ENCODE measurements at places on chromosomes 3 and 15.

- DNase-seq: no peak
Measured at GRCh38 chr15:27864086-27864485, 235.0 kb downstream of the OCA2 start.

DNA sequence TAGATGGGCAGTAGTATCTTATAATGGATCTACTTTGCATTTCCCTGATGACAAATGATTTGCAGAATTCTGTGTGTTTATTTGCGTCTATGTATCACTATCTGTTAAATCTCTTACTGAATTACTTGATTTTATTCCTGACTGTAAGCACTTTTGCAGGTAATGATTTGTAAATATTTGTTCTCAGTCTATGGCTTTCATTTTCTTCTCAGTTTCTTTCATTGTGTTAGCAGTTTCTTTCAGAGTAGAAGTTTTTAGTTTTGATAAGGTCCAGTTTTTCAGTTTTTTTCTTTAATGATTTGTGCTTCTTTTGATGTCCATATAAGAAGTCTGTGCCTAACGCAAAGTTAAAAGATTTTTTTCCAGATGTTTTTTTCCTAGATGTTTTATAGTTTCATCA lies 12.9 kb downstream of the SLC25A36 start:
- DNase-seq: no peak

GRCh38 chr3:138359148-138359918 lies 11.0 kb downstream of the MRAS start:
- DNase-seq: no peak

- DNase-seq: no peak
Measured at GRCh38 chr15:83904107-83905040, 250.5 kb downstream of the ADAMTSL3 start.

DNA sequence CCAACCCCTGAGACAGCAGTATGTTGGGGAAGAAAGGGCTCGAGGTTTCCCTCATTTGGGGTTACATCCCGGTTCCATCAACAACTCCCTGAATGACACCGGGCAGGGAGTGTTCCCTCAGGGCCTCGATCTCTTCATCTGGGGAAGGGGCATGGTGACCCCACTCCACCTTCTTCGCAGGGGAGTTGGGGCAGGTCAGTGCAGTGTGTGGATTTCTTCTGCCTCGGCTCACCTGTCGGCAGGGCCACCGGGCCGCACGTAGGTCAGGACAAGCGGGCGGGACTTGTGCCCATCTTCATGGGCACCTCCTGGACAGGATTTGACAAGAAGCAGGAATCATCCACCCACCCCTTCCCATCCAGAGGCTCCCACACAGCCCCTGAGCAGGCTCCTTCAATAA lies 17.4 kb downstream of the GRIP2 start:
- no peak for DNase-seq

DNA sequence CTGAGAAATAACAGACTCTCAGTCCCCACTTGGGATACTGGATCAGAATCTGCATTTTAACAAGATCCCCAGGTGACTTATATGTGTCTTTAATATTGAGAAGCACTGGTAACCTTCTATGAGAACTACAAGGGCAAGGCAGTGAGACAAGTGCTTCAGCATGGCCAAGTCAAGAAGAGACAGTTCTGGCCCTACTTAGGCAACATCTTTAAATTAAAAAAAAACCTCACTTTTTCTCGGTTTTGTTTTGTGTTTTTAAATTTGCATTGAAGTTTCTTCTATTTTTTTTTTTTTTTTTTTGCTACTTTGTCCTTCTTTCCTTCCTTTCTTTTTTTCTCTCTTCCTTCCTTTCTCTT lies 42.5 kb upstream of the SPTSSB start:
- DNase-seq: no peak

- DNase-seq: no peak
Measured at GRCh38 chr3:37347941-37348340, 173.6 kb upstream of the LRRFIP2 start.

GRCh38 chr3:62289922-62290321 lies 83.4 kb downstream of the FEZF2 start:
- DNase-seq: no peak

DNA sequence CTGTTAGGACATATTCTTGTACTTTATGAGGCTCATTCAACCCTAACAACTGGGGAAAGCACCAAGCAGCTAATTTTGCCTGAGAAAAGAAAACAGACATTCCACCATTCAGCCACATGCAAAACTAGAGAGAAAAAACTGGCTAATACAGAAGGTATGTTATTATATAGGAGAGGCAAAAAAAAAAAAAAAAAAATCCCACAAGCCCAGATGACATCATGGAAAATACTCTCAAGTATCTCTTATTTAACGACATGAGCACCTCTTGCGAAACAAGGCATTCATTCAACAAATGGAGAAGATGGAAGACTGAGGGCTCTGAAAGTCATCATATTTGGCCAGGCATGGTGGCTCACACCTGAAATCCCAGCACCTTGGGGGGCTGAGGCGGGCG lies 61.5 kb downstream of the PRICKLE2 start:
- no peak for DNase-seq

DNA sequence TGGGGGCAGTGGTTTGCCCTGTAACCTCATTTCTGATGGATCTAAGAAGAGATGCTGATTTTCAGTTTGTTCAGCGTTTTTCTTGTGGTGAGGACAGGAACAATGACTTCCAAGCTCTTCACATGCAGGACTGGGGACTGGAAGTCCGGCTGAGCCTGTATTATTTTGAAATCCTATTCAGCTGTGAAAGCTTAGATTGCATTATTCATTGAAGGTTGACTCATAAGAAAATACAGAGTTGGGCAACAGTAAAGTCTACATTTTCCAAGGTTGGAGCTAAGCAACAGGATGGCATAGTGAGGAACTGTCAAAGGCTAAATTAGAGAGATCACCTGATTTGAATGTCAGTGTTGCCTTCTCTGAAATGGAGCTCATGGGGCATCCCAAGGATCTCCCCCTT lies 230.9 kb upstream of the FEZF2 start:
- no peak for DNase-seq

GRCh38 chr3:127131424-127132170 lies 61.3 kb upstream of the PRR23E start:
- no peak for DNase-seq

DNA sequence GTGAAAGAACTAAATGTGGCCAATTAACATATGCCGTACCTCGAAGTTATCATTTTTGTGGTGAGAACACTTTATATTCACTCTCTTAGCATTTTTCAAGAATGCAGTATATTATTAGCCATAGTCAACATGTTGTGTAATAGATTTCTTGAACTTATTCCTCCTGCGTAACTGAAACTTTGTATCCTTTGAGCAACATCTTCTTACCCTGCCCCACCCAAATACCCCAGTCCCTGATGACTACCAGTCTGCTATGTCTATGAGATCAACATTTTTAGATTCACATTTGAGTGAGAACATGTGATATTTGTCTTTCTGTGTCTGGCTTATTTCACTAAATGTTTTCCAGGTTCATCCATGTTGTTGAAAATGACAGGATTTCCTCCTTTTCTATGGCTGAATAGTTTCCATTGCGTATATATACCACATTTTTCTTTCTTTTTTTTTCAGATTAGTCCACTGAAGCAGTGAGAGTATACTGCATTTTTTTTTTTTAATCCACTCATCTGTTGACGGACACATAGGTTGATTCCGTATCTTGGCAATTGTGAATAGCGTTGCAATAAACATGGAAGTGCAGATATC lies 12.7 kb upstream of the KBTBD8 start:
- DNase-seq: no peak

GRCh38 chr3:194760494-194761137 lies 74.9 kb downstream of the FAM43A start:
- no peak for DNase-seq

GRCh38 chr3:134903837-134904236 lies 108.8 kb downstream of the EPHB1 start:
- no peak for DNase-seq

GRCh38 chr3:112744825-112745566 lies 101.7 kb downstream of the CD200R1L start:
- DNase-seq: no peak

GRCh38 chr3:113245761-113246161 lies 34.4 kb downstream of the BOC start:
- no peak for DNase-seq

- no peak for DNase-seq
Measured at GRCh38 chr3:145191543-145191942, 969.4 kb downstream of the PLOD2 start.

DNA sequence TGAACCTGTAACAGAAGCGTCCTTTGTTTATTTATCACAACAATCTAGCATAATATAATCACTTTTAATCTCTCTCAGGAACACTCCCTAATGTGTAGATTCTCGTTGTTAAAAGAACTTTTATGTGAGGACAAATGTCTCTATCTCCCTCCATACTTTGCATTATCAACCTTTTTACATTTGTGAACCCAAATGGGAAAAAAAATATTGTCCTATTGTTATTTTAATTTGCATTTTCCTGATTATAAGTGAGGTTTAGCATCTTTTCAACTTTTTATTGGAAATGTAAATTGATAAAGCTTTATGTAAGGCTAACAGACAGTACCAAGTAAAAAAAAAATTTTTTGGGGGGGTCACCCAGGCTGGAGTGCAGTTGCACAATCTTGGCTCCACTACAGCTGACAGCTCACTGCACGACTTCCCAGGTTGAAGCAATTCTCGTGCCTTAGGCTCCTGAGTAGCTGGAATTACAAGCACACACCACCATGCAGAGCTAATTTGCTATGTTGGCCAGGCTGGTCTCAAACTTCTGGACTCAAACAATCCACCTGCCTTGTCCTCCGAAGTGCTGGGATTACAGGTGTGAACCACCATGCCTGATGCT lies 33.0 kb upstream of the DENND4A start:
- no peak for DNase-seq

DNA sequence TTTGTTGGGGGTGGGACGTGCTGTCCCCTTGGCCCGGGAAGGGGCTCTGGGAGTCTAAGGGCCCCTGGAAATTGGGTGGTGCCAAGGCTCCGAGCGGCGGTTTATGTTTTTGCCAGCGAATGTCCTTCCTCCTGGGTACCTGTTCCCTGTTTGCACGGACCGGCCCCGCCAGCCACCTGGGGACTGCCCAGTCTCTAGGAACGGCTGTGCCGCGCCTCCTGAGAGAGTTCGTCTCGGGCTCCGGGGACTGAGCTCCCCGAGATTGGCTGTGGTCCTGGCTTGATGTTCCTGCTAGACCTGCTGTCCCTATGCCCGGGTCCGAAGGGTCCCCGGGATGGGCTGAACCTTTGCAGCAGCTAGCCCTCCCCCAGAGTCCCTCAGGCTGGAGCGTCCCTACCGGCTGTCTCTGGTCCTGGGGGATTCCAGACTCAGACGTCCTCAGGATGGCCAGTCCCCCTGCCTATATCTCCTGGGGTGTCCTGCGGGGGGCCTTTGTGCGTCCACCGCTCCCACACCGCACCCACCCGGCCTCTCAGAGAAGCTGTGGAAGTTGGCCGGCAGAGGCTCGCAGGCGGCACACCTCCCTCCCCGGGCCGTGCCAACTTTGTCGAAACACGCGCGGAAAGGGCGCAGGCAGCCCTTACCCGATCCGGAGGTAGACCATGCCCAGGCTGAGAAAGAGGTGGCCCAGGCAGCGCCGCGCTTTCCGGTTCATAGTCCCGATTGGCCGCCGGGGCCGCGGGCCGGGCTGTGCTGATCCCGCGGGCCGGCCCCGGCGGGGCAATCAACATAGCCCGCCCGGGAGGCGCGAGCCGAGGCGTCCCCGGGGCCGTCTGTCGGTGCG lies 547 bp downstream of the WNT7A start:
- DNase-seq: no peak

GRCh38 chr3:43768381-43768973 lies 77.7 kb downstream of the ABHD5 start:
- DNase-seq: no peak

GRCh38 chr15:50149090-50149489 lies 30.1 kb upstream of the ATP8B4 start:
- DNase-seq: no peak

DNA sequence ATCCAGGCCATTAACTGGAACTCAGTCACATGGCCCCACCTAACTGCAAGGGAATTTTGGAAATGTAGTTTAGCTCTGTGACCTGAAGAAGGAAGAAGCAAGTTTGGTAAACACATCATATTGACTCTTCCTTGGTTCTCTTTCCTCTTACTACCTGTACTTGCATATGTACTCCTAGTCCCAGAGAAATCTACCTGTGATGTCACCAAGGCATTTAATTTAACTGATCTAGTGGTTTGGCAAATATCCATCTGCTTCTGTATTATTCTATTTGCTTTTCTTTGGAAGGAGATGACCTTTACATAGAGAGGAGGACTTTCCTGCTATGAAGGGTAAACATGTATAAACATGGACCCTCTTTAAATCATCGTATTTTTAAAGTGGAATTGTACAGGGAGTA lies 150.8 kb downstream of the TMEM108 start:
- no peak for DNase-seq

GRCh38 chr3:184740509-184741258 lies 28.8 kb upstream of the MAGEF1 start:
- DNase-seq: peak; percentile 11

DNA sequence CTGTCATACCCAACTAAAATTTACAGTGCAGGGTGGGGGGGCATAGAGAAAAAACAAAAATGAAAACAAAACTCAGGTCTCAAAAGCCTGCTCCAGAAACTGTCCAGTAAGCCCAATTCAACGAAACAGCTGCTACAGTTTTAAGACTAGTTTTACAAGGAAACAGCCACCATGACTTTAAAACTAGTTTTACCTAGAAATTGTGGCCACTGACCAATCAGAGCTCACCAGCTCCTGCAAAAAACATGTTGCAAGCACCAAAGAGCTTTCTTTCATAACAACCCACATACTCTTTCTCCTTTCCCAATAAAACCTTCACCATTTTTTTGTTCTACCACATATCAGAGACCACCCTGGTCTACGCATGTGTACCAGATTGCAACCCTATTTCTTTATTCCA lies 7.3 kb upstream of the CFAP91 start:
- no peak for DNase-seq

- DNase-seq: no peak
Measured at GRCh38 chr3:88031642-88032077, 27.1 kb downstream of the CGGBP1 start.

DNA sequence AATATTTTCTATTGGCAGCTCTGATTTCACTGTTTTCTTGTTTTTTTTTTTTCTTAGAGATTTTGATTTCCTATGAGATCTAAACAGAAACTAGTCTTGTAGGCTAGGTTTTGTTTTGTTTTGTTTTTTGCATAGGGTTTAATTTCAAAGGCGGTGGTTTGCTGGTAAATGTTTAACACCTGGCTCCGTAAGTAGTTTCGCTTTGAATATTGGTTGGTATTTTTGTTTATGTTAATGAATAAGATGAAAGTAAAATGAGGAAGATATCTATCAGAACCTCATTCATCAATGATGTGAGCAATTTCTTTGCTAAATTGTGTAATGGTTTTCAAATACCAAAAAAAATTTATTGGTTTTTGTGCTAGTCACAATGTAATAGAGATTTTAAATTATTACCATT lies 39.7 kb upstream of the TM4SF1 start:
- no peak for DNase-seq

- no peak for DNase-seq
Measured at GRCh38 chr3:16186086-16186485, 11.6 kb downstream of the GALNT15 start.

DNA sequence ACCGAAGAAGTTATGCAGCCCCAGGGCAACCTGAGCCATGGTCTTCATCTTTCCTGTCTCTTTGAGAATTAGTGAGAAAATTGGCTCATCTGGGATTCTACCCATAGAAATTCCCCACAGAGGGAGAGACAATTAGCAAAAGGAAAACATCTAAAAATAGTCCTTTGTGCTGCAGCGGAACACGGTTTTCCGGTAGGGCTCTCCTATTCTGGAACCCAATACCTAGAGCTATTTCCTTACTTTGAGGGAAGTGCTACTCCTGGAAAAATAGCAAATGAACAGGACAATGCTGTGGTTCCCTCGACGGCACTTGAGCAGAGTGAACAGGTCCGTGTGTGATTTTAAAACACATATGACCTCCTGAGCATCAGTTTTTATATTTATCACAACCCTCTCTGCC lies 210.5 kb downstream of the FGF12 start:
- DNase-seq: no peak
